Renal pelvis (tissue), 12 donors: ENCODE measurements at places on chromosomes 4 and X.

DNA sequence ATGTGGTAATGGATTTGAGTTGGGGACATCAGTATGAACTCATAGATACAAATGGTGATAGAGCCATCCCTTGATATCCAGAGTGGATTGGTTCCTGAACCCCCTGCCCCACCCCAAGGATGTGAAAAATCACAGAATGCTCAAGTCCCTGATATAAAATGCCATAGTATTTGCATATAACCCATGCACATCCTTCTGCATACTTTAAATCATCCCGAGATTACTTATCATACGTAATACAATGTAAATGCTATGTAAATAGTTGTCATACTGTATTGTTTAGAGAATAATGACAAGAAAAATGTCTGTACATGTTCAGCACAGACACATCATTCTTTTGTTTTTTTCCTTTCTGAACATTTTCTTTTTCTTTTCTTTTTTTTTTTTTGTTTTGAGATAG, 18.9 kb upstream of the SEPTIN11 start:
- DNase-seq, result no peak

DNA sequence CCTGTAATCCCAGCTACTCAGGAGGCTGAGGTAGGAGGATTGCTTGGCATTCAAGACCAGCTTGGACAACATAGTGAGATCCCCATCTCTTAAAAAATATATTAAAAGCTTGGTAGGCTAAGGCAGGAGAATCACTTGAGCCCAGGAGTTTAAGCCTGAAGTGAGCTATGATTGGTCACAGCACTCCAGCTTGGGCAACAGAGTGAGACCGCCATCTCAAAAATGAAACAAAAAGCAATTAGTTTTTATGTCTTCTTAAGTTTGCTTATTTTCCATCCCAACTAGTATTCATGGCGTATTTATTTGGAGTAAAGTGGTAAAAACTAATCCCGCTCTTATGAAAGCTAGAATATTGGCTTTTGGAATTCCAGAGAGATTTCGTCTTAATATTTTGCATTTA, 25.4 kb upstream of the PDE5A start:
- DNase-seq, result no peak

DNA sequence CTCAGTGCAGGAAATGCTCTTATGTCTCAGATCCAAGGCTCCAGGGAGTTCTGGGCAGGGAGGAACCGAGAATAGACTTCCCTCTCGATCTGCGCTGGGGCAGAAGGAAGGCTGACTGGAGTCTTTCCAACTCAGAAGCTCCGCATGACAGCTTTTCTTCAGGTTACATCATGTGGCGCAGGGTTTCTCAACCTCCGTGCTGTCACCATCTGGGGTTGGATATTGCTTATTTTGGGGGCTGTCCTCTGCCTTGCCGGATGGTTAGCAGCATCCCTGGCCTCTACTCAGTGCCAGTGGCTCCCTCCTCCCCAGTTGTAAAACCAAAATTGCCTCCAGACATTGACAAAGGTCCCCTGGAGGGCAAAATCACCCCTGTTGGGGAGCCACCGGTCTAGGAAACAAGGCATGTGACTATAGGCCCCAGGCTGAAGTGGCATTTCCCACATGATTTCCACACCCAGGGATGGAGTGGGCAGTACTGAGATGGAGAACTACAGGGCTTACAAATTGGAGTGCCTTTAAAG, 21.4 kb downstream of the REELD1 start:
- DNase-seq, result no peak

- peak; percentile 10 for DNase-seq
Observed at GRCh38 chrX:87895421-87895820, 377.8 kb downstream of the KLHL4 start.

DNA sequence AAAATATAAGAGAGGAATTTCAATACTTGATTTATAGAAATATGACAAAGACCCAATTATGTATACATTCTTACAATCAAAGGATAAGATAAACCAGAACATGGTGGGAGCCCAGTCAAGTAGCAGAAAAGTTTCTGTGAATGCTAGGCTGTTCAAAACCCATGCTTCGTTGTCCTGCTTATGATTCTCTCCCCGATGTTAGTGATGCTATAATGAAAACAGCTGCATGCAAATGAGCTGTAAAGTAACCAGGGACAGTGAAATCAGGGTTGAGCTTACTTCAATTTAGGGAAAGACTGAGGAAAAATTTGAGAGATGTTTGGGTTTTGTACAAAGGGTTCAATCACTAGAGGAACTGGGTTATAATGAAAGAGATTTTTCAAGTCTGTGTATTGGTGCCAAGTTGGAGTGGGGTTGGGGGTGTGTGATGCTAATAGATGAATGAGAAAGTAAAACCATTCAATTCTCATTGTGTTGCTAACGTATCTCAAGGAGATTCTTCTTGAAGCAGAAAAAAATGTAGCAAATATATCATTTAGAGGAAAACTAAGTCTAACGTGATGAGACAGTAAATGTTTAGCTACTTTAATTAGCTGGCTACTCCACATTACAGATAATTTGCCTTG, 59.3 kb upstream of the PPP1R2C start:
- DNase-seq, result no peak

- DNase-seq, result no peak
Observed at GRCh38 chrX:46551494-46552128, 6.4 kb upstream of the ZNF674 start.

DNA sequence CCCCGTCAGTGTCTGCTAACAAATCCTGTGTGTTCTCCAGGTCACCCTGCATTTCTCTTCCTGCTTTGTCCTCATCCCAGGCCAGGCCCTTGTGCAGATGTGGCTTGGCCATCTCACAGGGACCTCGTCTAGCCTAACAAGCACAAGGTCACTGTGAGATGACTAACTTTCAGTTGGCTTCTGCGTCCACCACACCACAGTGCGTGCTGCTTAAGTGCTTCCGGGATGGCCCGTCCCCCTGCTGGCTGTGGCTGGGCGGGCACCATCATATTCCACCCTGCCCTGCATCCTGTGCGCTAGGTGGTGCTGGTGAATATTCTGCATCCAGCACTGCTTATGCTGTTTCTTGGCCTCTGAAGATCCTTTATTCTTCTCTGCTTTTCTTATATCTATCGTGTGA, 33.8 kb downstream of the RBBP7 start:
- no peak for DNase-seq

- DNase-seq, result peak; percentile 19
Observed at GRCh38 chr4:73662709-73663546, 42.7 kb upstream of the RASSF6 start.

DNA sequence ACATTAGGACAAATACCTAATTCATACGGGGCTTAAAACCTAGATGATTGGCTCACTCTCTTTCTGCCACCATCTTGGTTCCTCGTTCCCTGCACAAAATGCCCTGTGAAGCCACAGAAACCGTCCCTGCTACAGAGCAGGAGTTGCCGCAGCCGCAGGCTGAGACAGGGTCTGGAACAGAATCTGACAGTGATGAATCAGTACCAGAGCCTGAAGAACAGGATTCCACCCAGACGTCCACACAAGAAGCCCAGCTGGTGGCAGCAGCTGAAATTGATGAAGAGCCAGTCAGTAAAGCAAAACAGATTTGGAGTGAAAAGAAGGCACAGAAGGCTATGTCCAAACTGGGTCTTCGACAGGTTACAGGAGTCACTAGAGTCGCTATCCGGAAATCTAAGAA, 34.3 kb downstream of the TRIM61 start:
- DNase-seq, result no peak

DNA sequence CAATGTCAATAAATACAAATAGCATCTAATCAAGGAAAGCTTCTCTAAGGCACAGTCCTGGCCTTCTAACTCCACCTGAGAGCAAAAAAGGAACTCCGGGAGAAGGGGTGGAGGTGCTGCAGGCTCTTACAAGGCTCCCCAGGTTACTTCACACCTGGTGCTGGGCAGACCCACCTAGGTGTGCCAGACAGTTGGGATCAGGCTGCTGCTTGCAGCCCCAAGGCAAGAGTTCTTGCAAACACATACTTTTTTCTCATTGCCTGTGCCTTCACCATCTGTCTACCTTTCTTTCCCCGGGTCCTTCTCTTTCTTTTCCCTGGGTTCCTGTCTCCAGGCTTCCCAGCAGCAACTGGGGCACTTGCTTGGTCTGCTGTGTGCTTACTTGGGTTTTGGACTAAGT, 81.4 kb upstream of the STIM2 start:
- no peak for DNase-seq

GRCh38 chr4:76212851-76213414, 691 bp downstream of the SCARB2 start:
- DNase-seq, result no peak

GRCh38 chr4:112058433-112058832, 86.8 kb upstream of the FAM241A start:
- DNase-seq, result no peak

- DNase-seq, result no peak
Observed at GRCh38 chrX:108456971-108457477, 17.4 kb downstream of the COL4A5 start.
